ENCODE measurements at places on chromosomes 16 and 17.

DNA sequence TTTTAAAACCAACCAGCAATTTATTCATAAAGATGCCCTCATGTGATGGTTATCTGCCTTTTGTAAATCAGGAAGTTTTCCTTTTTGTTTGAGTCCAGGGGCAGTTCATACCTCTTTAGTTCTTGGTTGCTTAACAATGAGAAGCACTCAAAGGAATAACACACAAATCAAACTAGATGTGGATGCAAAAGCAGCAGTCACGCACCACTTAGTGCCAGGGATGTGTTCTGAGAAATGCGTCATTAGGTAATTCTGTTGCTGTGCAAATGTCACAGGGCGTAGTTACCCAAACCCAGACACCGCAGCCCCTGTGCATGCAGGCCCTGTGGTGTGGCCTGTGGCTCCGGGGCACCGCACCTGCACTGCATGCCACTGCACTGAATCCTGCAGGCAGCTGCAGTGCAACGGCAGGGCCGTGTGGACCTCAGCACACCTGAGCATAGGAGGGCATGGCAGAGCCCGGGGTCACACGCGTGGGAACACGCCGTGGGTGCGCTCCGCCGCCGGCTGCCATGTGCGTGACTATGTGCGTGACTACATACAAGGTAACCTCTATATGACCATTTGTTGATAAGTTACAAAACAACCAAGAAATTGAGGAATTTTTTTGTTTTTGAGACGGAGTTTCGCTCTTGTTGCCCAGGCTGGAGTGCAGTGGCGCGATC, 39.6 kb downstream of the PKD1 start:
- no peak for DNase-seq

DNA sequence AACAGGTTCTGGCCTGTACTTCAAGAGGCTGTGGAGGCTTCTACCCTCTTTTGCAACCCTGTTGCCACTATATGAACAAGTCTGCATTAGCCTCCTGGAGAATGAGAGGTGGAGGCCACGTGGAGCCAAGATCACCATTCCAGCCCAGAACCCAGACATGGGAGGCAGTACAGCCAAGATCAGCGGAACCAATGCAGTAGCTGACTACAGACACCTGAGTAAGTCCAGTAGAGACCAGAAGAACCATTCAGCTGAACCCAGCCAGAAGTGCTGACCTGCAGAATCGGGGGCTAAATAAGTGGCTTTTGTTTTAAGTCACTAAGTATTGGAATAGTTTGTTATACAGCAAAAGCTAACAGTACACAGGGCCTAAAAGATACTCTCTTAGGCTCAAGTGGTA, 12.1 kb downstream of the FAM20A start:
- no peak for DNase-seq

DNA sequence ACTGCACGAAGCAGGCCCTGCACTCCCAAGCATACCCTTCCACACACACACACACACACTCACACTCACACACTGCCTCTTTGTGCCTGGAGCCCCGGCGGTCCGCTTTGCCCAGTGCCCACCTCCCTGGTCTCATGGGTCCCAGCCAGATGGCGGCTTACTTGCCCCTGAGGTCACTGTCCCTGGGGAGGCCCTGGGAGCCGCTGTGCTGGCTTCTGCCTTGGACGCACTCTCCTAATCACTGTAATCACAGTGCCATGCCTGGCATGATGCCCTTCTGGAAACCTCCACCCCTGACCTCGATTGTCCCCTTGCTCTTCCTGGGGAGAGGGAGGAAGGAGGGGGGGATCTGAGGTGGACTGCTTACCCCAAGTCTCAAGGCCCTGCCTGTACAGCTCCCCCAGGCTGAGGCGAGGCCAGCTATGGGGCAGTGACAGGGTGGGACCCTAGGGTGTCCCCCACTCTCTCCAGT, 36.0 kb downstream of the ARHGAP23 start:
- no peak for DNase-seq

DNA sequence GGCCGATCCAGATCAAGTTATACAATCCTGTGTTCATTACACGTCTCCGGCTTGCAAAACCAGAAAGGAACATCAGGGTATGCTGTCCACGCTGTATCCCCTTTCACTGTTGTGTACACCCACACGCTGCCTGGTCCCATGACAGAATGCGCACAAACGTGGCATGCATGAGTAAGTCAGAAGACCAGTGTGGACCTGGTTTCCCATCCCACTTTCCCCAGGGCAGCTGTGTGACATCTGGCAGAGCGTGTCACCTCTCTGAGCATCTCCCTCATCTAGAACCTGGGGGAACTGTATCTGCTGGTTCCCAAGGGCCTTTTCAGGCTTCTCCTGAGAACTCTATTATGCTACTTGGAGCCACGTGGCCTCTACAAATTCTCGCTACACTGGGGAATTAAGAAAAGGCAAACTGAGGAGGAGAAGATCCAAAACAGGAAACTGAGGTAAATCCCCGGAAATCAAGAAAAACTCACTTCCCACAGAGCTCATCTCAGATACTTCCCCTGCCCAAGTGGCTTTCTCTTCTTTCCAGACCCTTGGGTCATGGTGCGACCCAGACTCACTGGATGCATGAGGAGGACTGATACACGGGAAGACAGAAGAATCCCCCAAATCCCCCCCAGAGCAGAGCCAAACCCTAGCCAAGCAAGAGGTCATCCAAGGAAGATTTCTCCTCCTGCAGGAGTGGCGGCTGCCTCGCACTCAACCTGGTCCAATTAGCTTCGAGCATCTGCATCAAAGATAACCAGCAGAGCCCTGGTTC, 139.3 kb downstream of the GAS7 start:
- DNase-seq = no peak

DNA sequence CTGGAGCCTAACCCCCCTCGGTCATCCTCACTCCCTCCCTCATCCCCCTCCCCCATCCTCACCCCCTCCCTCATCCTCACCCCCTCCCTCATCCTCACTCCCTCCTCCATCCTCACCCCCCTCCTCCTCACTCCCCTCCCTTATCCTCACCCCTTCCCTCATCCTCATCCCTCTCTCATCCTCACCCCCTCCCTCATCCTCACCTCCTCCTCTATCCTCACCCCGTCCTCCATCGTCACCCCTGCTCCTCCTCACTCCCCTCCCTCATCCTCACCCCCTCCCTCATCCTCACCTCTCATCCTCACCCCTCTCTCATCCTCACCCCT, 571 bp downstream of the PRSS33 start:
- DNase-seq = no peak

- DNase-seq = no peak
These were observed 527 bp downstream of the SIAH1 start for GRCh38 chr16:48384520-48385252.

DNA sequence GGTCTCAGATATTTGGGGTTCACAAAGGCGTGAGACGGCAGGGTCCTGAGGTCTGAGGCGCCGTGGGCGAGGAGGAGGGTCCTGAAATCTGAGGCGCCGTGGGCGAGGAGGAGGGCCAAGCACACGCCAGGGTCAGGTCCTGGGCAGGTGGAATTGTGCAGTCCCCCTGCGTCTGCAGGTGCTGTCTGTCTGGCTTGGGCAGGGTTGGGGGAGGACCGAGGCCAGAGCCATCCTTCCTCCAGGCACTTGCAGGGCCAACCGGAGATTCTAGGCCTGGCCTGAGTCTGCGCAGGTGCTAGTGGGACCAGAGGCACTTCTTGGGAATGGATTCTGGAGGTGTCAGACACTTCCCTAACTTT, 2.4 kb upstream of the APRT start:
- DNase-seq = no peak

DNA sequence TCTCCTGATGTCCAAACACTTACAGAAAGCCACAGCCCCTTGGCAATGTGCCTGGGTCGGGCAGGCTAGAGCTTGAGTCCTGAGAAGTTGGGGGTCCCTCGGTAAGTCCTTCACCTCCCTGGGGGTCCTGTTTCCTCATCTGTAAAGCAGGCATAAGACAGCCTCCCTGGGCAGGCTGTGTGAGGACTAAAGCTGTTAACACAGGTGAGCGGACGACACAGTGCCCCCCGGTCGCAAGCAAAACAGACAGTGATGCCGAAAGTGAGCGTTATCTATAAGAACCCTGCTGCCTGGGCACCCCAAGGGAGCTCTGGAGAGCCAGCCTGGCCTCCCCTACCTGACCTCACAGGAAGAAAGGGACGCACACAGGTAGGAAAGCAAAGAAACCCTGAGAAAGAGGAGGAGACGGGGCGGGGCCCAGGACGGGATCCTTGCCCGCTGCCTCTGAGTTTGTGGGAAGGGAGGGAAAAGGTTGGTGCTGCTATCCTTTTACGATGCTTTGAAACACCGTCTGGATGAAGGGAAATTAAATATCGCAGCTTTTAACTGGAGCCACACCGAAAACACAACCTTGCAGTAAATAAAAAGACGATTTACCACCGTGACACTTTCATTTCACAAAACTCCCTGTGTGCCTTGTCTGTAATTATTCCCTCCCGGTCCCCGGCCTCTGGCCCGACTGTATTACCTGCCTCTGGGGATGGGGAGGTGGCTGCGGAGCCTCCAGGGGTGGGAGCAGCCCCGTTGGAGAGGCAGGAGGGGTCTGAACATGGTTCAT, 67.1 kb downstream of the ENGASE start:
- DNase-seq = no peak

DNA sequence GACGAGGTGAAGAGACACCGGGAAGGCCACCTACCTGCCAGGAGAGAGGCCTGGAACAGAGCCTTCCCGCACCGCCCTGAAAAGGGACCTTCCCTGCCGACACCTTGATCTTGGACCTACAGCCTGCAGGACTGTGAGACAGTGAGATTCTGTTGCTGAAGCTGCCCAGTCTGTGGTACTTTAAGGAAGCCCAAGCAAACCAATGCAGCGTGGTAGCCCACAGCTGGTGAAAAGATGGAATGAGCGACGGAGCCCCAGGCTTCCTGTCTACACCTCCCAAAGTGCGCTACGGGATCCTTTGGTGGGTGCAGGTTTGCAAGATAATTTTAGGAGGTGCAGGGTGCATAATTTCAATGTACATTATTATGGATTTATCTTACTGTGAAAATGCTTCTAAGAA, 33.9 kb downstream of the TNFRSF13B start:
- no peak for DNase-seq

DNA sequence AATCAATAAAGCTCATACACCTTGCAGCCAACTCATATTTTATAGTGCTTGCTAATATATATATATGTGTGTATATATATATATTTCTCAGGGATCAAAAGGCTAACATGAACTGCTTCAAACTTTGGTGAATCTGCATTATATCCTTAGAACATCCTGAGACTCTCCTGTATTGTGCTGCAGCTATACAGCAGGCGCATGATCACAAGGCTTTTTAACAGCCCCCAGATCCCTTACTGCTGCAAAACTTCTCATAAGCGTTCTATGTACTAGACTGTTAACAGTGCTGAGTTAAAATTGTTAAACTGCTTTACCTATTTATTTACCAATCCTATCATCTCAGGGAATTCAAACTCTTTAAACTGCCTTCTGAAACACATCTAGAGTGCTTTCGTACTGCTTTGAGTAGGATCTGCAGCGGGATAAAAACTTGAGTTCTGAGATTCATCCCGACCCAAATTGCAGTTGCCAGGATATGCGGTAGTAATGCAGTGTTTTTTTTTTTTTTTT, 1.3 kb downstream of the GPATCH8 start:
- DNase-seq = no peak

DNA sequence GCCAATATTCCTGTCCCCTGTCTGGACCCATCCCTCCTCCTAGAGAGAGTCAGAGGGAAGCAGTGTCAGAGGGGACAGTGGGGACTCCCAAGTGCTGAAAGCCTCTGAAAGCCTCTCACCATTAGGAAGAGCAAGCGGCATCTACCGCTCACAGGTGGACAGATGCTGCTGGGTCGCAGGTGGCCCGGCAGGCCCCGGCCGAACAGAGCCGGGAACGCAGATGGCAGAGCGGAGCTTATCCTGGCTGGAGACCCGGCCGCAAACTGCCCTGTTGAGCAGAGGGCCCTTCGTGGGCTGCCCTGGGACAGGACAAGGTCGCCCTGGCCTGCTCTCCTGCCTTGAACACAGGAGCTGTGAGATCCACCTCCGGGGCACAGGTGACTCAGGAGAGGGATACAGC, 23.0 kb upstream of the NAT9 start:
- no peak for DNase-seq

DNA sequence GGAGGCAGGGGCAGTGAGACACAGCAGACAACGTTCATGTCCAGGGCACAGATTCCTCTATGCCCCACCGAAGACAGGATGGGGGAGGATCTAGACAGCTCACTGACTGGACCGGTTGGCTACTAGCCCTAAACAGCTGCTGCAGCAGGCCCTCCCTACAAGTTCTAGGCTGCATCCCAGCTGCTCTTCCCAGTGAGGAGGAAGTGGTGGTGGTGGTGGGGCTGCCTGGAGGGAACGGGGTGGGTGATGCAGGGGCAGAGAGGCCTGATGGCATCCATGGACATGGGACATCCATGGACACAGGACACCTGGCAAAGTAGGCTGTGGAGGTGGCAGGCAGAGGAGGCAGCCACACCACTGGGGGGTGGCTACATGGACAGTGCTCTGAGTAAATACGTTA, 18.3 kb downstream of the SPHK1 start:
- no peak for DNase-seq

DNA sequence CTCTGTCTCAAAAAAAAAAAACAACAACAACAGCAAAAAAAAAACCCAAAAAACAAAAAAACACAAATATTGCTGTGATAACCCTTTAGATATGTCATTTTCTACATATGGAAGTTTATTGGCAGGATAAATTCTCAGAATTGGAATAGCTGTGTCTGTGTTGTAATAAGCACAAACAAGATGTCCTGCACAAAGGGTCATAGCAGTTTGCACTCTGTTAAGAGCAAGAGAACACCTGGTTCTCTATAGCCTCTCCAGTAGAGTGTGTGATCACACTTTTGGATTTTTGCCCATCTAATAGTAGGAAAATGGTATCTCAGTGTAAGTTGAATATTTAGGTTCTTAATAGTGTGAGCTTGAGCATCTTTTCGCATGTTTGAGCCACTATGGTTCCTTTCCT, 60.4 kb downstream of the USP43 start:
- no peak for DNase-seq

DNA sequence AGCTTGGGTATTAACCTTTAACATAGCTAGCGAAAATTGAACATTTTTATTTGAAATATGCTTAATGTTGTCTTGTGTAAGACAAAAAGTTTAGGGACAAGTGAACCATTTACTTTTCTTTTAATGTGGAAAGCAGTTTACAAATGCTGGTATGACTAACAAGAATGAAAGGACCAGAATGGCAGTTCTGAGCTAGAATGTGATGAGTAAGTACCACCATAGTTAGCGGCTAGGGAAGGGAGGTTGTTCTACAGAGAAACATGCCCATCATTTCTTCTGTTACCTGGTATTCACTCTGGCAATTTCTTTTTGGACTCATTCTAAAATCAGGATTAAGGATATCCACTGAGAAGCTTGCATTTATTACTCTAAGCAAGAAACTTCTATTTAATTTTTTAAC, 121.1 kb downstream of the WWOX start:
- no peak for DNase-seq

GRCh38 chr17:77528516-77529327, 388.0 kb downstream of the SEC14L1 start:
- DNase-seq = no peak

GRCh38 chr17:69335058-69335457, 8.1 kb upstream of the ABCA5 start:
- no peak for DNase-seq

- no peak for DNase-seq
These were observed 258.0 kb downstream of the PMP22 start for GRCh38 chr17:15007147-15007553.
